ENCODE measurements at places on chromosomes 11 and 22. TPM values are rescaled to one million over a fixed set of nuclear protein-coding genes. Genes with fewer than 3 reads are reported as not detected.

The CLDN5 gene
- 42.3 TPM for total RNA-seq

The APOBEC3B gene
- total RNA-seq, result 0.30 TPM

DNA sequence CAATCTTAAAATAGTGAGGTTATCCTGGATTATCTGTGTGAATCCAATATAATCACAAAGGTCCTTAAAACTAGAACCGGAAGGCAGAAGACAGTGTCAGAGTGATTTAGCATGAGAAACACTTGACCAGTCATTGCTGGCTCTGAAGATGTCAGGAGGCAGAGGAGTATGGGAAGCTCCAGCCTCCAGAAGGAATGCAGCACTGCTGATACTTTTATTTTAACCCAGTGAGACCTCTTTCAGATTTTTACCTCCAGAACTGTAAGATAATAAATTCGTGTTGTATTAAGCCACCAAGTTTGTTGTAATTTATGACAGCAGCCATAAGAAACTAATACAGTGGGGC, 134.4 kb upstream of the ZC3H12C start:
- no peak for DNase-seq

GRCh38 chr22:44493206-44493605, 4.8 kb downstream of the RTL6 start:
- no peak for DNase-seq

GRCh38 chr11:74011360-74012073, 2.6 kb upstream of the UCP3 start:
- DNase-seq, result no peak

All from psoas muscle (tissue), 8 donors.